ENCODE measurements at places on chromosomes 1 and 21. TPM values are rescaled to one million over a fixed set of nuclear protein-coding genes. Genes with fewer than 3 reads are reported as not detected.

GRCh38 chr1:230936475-230936874 is 42.2 kb downstream of the TTC13 start:
- DNase-seq = no peak

DNA sequence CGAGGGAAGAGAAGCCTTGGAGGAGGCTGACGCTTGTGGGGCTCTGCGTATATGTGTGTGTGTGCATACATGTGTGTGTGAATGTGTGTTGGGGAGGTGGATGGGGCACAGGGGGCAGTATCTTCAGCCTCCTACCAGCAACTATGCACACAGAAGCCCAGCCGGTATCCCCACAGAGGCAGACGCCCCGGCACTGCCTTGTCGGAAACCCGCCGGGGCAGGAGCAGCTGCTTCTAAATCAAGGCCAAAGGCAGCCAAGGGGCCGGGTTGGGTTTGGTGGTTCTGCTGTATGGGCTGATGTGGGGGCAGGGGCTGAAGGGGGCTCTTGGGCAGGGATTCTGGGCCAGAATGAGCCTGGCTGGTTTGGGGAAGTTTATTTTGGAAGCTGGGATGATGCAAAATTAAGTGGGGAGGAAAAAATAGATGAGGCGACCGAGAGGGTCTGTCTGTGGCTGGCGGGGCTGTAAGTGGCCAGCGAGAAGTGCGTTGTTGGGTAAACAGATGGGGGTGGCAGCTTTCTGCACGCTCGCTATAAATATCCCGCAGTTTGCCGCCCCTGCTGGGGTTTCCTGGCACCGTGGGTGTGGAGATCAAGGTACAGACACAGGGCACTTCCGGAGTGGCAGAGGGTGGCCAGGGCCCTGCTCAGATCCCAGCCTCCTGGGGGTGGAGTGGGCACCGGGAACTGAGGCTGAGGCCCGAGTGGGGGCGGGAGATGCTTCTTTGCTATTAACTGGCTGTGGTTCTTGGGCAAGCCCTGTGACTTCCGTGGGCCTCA is 11.0 kb upstream of the WNT4 start:
- DNase-seq = no peak

DNA sequence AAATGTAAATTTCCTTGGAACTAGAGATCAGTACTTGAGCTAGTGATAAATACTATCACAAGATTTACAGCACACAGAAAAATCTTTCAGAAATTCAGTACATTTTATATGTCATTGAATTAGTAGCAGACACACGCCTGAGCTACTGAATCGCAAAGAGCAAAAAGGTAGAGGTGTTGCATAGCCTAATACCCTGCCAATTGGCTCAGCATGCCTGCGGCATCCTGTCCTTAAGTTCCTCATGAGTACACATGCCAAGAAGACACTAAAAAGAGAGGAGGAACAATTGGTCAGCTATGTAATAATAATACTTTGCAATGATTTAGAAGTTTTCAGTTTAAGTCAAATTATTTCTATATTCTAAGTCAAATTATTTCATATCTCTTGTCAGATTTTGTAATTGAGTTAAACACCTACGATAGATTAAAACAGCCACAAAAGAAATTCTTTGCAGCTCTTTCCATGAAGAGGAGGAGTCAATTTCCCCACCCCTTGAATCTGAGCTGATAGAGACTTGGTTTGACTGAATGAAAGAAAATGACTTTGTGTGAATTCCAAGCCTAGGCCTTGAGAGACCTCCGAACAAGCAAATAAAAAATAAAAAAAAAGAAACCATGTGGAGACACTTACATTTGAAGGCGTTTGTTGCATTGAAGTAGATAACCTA is 36.2 kb upstream of the PKN2 start:
- DNase-seq = no peak

- no peak for DNase-seq
Observed at GRCh38 chr1:240099748-240100147, 8.1 kb downstream of the FMN2 start.

DNA sequence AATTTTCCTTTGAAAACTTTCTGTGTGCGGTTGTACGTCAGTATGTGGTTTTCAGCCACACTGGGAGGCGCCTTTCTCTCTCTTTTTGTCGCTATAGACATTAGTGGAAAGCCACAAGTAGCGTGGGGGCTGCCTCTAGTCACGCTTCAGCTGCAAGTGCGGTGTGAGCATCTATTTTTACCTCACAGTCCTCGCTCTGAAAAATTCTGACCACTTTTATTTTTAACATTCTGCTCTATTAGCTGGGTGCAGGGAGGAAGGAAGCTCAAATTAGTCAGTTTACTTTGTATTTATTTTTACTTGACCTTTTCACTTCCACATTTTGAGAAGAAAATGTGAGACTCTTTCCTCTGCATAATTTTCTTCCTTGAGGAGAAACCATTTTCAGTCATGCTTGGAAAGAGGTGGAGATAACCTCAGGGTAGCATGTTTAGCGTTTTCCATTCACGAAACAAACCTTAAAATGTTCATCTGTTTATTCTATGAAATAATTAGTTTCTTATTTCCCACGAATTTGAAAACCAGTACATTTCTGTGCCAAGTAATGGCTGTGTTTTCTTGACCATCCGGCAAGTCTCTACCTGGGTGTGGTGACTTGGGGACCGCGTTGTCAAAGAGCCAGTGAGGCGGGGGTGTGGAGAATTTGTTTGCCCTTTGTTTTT is 35.6 kb downstream of the ADARB1 start:
- DNase-seq = peak; percentile 25

GRCh38 chr1:183676586-183677189 is 23.6 kb upstream of the APOBEC4 start:
- DNase-seq = no peak

DNA sequence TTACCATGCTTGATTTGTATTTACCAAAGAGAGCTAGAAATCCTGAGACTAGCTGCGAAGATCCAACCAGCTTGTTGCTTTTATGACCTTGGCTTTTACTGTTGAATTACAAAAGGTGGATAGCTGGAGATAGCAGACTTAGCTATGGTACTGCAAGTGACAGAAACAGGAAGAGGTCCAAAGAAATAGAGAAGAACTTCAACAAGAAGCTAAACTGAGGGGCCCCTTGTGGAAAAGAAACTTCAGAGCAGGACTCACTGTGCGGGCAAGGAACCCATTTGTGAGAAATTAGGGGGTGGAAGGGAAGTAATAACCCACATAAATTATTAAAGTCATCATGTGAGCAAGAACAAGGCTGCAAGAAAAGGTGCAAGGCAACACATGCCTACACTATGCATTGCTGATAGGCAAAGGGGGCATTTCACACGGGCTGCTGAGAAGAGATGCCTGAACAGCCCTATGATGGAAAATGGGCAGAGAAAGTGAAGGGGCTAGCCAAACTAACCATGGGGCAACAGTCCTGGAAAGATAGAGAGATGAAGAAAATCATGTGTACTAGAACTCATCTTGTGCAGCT is 116.6 kb upstream of the PRDX6 start:
- DNase-seq = no peak

GRCh38 chr1:156463874-156464273 is 36.7 kb downstream of the MEF2D start:
- DNase-seq = no peak

- DNase-seq = no peak
Observed at GRCh38 chr1:27099135-27099586, 55.8 kb downstream of the SLC9A1 start.

GRCh38 chr1:206575165-206575893 is 36.9 kb downstream of the EIF2D start:
- peak; percentile 58 for DNase-seq

DNA sequence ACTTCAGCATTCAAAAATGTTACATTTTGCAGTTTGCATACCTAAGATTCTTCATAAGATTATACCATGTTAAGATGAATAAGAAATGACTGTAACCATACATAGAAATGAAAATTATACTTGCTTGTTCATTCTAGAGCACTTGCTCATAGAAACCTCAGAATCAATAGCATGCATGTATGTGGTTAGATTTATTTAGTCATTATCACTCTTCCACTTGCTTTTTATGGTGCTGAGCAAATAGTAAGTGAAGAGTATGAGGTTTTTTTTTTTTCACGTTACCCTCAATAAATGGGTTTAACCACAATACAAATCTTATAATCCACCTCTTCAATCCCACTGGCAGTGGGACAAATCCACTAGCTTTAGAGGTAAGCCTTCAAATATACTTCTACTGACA is 84.7 kb downstream of the LRRC53 start:
- no peak for DNase-seq

DNA sequence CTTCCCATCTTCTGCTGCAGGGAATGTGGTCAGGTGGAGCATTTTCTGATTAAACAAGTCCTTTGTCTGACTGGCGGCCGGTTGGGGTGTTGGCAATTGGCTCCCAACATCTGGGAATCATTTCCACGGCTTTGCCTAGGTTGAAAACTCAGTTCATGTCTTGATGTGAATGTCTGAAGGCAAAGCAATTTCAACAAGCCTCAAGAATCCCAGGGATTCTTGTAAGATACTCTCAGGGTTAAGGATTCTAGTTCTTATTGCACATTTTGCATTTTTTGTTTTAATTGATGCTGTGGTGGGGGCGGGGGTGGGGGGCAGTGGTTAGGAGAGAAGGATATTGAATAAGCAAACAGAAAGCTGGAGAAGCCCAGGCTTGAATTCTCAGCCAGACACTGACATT is 273.9 kb downstream of the KIF26B start:
- no peak for DNase-seq

DNA sequence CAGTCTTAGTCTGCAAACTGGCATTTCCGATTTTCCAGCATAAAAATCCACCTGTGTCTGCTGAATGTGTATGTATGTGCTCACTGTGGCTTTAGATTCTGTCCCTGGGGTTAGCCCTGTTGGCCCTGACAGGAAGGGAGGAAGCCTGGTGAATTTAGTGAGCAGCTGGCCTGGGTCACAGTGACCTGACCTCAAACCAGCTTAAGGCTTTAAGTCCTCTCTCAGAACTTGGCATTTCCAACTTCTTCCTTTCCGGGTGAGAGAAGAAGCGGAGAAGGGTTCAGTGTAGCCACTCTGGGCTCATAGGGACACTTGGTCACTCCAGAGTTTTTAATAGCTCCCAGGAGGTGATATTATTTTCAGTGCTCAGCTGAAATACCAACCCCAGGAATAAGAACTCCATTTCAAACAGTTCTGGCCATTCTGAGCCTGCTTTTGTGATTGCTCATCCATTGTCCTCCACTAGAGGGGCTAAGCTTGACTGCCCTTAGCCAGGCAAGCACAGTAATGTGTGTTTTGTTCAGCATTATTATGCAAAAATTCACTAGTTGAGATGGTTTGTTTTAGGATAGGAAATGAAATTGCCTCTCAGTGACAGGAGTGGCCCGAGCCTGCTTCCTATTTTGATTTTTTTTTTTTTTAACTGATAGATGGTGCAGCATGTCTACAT is 2.5 kb upstream of the OLFML3 start:
- DNase-seq = no peak

DNA sequence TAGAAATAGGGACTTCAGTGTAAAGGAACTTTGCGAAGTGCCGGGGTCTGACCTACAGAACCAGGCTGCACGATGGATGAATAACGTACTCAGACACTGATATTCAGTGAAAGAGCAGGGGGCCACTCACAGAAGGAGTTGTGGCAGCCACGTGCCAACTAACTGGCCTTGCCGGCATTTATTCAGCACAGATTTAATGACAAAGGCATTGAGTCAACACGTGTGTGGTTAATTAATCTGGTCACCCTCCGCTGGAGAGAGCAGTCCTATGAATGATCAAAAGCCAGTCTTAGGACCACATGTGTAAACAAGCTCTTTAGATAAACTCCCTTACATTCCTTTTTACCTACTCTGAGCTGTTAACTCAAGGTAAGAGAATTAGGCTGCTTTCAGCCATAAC is 6.2 kb upstream of the B3GALT2 start:
- DNase-seq = no peak

DNA sequence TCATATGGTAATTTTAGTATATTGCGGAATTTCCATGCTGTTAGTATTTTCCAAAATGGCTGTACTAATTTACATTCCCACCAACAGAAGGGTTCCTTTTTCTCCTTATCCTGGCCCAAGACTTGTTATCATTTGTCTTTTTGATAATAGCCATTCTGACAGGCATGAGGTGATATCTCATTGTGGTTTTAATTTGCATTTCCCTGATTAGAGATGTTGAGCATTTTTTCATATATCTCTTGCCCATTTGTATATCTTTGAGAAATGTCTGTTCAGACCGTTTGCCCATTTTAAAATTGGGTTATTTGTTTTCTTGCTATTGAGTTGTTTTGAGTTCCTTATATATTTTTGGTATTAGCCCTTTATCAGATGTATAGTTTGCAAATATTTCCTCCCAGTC is 14.0 kb downstream of the CAPZA1 start:
- DNase-seq = no peak

- no peak for DNase-seq
Observed at GRCh38 chr1:149942207-149942606, 5.5 kb upstream of the MTMR11 start.

DNA sequence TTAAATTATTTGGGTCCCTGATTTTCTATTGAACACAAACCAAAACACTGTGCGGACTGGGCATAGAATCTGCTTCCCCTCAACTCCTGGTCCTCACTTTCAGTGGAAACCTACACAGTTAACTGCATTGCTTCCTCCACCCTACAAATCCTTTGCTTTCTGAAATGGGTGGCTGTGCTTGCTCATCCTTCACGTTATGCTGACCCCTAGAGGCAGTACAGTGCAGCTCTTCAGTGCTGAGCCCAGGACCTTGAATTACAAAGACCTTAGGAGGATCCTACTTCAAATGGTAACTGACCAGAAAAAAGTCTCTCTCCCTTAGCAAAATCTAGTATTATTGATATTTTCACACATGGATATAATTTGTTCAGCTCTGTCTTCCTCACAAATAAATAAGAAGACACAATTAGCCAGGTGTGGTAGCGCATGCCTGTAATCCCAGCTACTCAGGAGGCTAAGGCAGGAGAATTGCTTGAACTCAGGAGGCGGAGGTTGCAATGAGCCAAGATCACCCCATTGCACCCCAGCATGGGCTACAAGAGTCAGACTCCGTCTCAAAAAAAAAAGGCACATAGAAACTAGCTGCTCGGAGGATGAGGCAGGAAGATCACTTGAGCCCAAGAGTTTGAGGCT is 63.4 kb upstream of the L1TD1 start:
- no peak for DNase-seq

DNA sequence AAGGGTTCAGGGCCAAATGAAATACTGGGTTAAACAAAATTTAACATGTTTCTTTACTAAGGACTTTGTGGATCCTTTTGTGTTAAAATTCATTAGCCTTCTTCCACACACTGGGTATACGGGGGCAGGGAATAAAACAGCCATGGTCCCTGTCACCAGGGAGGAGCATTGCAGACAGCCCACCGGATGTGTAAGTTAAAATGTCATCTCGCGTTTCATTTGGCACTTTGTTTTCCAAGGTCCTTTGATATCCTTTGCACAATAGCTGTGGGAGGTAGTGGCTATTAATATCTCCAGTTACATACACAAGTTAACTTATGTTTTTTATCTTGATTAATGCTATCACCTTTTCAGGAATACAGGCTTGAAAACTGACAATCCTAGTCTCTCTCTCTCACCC is 172.7 kb downstream of the BARHL2 start:
- no peak for DNase-seq

HUNK gene
- total RNA-seq = not detected

SHISAL2A gene
- 79.9 TPM for total RNA-seq

FAM151A gene
- total RNA-seq = not detected

LCK gene
- total RNA-seq = 341 TPM

GPR37L1 gene
- not detected for total RNA-seq

OPTC gene
- total RNA-seq = not detected

KANK4 gene
- total RNA-seq = not detected

FNDC10 gene
- total RNA-seq = 6.3 TPM

SZRD1 gene
- 108 TPM for total RNA-seq

OLFML2B gene
- not detected for total RNA-seq
